ENCODE measurements at places on chromosomes 7 and 10. TPM values are rescaled to one million over a fixed set of nuclear protein-coding genes. Genes with fewer than 3 reads are reported as not detected.

Gene VSTM4
- total RNA-seq, result 0.18 TPM

Gene RAPGEF5
- total RNA-seq, result 0.56 TPM

Gene PLAC9
- not detected for total RNA-seq

Gene DAGLB
- total RNA-seq, result 12.8 TPM
